Effector CD4-positive, alpha-beta T cell (primary cell): ENCODE measurements at places on chromosomes 7 and 10.

- no peak for DNase-seq
Measured at GRCh38 chr7:144761493-144761892, 74.4 kb downstream of the TPK1 start.

GRCh38 chr10:124221356-124222317, 128.2 kb upstream of the CHST15 start:
- no peak for DNase-seq

DNA sequence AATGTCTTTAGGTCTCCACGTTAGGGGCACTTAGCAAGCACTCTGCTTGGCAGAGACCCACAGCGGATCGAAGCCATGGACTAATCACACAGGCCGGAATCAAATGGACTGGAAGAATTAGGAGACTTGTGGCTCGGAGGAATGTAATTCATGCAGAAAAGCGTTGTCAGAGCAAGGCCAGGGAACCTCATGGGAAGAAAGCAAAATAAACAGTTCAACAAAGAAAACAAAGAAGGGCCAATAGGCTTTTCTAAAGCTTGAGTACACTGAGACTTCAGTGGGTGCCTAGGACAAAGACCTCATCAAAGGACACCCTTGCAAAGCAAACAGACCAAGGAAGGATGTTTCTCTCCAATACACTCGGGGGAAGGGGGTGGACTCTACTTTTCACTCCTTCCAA, 171.1 kb downstream of the GLI3 start:
- no peak for DNase-seq

DNA sequence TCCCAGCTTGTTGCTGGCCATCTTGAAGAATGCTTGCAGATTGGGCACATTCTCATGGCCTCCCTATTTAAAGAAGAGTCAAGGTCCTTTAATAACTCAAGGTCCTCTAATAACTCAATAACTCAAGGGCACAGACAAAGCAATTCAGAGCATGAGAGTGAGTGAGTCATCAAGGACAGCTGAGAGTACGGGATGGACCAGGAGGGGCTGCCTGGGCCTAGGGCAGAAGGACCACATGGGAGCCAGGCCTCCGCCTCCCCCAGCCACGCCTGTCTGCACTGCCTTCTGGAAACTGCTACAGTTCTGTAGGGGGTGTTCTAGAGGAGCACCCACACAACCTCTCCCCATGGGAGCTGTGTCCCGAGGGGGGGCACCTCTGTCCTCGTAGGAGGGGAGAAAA, 48.9 kb downstream of the ZNF503 start:
- DNase-seq, result no peak

DNA sequence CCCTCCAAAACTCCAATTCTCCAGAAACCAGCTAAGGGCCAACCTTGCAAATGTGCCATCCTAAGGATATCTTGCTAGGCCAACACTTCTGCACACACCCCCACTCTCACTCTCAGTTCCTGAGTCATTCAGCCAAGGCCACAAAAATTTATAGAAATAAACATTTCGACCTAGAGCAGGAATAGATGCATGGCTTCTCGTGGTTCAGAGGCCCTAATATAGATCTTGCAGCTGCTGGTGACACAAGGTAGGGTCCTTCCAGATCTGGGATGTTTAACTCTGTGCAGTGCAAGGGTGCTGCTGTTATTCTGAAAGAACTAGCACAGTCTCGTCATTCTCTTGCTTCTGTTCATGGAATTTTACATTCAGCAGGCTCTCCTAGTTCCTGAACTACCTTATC, 369.3 kb downstream of the CALN1 start:
- no peak for DNase-seq
